ENCODE measurements at places on chromosomes 7 and 10.

DNA sequence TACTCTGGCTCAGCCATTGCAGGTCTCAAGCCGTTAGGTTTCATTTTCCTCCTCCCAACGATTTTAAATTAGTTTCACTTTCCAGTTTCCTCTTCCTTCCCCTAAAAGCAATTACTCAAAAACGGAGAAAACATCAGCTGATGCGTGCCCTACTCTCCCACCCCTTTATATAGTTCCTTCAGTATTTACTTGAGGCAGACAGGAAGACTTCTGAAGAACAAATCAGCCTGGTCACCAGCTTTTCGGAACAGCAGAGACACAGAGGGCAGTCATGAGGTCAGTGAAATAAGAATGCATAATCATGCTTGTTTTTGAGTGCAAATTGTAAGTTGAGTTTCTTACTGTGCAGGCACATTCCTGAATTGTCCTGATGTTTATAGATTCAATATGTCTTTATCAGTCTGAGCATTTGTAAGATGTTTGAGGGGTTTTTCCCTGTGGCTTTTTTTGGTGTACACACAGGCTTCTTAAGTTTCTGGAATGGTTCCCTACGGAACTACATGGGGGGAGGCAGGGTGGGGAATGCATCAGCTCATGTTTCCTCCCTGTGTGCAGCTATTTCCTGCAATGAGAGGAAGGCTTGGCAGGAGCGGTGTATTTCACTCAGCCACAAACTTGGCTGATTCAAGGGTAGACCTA lies at the start of gene IFIT3:
TSS of gene IFIT3 (plus strand) at position 195 of the 639 bp plus-strand sequence. CDS start at position 272, 77 bp downstream.
- no peak for DNase-seq

GRCh38 chr10:102327641-102328040 lies 67.9 kb upstream of the NFKB2 start:
- no peak for DNase-seq

DNA sequence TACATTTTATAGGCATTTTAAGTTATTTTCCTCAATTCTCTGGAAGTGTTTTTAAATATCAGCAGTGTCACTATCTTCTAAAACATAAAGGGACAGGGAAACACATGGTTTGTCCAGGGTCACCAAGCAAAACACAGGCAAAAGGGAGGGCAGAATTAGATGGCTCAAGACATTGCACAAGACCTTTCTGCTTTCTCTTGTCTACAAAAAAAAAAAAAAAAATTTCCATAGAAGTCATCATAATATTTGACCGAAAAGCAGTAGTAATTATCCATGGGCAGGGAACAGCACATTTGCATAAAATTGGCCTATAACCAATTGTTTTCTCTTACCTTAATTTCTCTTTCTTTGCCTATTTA lies 703.1 kb upstream of the FZD8 start:
- no peak for DNase-seq

DNA sequence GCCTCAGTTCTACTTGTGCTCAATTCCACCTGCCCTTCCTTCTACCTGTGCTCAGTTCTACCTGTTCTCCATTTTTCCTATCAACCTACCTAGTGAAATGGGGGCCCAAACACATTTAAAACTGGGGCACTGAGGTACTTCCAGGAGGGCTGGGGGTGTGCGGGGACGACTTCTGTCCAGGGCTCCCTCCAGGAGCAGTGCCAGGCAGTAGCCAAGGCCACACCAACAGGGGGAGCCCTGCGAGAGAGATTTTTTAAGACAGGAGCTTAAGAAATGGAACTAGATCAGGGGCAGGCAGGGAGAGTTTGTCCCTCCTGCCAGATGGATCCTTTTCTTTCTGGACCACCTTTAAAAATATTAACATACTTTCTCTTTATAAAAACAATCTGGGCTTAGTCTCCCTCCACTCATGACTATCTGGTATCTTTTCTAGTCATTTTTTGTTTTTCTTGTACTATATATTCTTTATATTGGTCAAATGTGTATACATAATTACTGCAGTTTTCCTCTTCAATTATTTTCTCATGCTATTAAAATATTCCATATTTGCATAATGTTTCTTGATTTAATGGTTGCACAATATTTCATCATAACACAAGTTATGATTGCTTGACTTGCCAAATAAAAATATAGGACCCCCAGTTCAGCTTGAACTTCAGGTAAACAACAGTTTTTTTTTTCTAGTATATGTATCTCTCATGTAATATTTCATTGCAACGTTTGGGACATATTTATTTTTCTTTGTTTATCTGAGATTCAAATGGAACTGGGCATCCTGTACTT lies 47.3 kb upstream of the INSYN2A start:
- no peak for DNase-seq

GRCh38 chr7:135536150-135536549 lies 21.6 kb upstream of the NUP205 start:
- no peak for DNase-seq

DNA sequence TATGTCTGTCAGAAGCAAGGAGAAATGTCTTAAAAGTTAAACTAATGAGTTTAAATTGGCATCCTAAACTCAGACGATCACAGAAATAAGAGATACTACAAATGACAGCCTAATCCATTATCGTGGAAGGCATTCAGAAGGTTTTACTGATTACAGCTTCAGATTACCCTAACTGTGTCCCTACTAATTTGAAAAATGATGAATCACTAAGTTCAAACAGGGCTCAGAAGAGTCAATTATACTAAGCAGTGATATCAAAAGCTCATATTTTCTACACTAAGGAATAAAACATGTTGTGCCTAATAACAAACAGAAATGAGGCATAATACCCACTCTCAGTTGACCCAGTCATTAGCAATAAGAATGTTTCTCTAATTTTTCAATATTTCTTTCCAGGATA lies 152.0 kb upstream of the NRBF2 start:
- DNase-seq: no peak

GRCh38 chr7:140982508-140982907 lies 32.2 kb downstream of the MRPS33 start:
- no peak for DNase-seq

DNA sequence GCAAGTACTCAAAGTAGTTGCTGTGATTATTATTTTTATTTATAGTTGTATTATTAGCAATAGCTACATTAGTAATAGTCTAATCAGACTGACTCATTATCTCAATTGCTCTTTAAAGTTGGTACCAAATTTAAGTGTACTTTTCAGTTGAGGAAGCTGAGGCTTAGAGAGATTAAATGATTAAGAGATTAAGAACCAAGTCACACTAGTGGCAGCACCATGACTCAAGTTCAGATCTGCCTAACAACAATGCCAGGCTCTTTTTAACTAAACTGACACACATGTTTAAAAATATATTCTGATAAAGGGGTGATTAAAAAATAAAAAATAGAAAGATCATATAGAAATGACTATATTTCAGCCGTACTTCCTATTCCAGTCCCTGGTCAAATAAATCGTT lies 42.0 kb downstream of the FZD1 start:
- no peak for DNase-seq

- no peak for DNase-seq
Observed at GRCh38 chr10:106185951-106186350, 978.6 kb downstream of the SORCS1 start.

DNA sequence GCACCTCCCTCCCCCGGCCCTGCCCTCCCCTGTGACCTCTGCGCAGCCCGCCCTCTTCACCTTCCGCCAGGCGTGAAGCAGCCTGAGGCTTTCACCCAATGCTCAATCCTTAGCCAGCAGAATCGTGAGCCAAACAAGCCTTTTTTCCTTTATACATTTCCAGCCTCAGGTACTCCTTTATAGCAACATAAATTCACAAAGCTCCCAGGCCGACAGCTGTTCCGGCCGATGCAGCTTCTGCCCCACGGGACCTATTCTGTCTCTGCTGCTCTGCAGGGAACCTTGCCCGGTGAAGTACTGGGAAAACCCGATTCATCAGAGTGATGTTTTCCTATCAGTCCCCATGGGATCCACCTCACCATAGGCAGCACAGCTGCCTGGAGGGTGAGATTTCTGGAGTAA lies 87.4 kb downstream of the CHST15 start:
- DNase-seq: no peak

DNA sequence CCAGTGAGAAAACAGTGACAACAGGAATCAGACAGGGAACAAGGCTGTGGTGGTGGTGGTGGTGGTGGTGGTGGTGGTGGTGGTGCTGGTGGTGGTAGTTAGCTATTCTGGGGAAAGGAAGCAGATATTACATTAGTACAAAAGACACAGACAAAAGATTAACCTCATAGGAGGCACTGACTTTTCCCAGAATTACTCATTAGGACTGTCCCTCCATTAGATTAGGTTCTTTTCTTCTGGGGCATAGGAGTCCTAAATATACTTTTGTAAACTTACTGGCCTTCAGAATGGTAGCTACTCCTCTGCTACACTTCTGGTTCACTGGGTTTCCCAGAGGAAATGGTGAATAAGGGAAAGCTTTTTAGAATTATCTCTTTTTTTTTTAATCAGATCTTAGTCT lies 156.6 kb upstream of the SEMA3D start:
- DNase-seq: no peak

DNA sequence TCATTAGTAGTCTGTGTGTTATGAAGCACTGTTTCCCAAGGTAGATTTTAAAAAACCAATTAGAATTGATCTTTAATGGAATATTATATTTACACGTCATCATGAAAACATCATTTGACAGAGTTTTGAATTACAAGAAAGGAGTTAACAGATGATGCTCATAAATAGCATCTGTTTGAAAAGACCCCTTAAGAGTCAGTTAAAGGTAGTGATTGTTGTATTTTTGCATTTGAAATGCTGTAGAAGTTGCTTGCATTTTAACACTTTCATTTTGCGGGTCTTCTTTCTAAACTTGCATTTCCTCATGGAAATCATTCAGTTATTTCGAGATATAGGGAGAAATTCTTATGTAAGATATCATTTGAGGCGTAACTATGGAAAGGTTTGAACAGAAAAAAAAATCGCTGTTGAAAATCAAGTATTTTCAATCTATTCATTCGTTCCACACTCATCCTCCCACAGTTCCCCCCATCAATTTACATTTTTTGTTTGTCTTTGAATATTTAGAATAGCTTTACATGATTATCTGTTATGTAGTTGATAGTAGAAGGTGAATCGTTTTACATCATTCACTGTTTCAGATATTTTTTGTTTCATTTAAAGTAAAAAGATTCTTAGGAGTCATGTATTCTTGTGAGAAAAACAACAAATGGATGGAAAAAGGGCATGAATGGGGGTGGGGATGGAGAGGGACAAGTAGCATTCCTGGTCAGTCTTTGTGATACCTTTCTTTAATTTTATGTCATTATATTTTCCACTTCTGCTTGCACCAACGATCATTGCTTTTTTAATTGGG lies 3.0 kb upstream of the SKIDA1 start:
- DNase-seq: no peak

DNA sequence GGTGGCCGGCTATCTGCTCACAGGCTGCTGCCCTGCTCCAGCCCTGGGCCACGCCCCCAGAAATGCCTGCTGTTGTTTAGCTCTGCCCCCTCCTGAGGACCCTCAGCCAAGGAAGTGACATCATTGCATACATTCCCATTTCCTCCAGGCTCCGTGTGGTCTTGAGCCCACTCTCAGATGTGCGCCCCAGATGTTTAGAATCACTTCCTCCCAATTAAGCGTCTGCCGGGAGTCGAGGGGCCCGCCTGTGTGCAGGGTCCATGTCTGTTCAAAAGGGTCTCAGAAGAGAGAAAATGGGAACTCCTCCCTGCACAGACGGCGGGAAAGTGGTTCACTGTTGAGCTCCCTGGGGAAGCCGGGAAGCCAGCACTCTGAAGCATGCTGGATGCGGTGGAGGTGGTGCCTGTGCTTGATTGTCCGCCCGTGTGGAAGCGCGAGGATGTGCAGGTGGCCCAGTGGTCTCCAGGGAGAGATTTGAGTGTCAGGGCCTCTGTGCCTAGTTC lies 116.9 kb upstream of the PPIF start:
- DNase-seq: no peak
